Stimulated activated CD4-positive, alpha-beta T cell treated with anti-CD3 and anti-CD28 coated beads, Interleukin-1b, Interleukin-23, amount 100 ng/mL, for 4 hours (primary cell): ENCODE measurements at places on chromosomes 5 and 9.

- DNase-seq: no peak
Measured at GRCh38 chr9:20599195-20599594, 23.1 kb downstream of the MLLT3 start.

GRCh38 chr5:114362977-114363761 is 1.3 kb downstream of the KCNN2 start:
- no peak for DNase-seq

- DNase-seq: no peak
Measured at GRCh38 chr5:171162596-171162995, 146.5 kb upstream of the TLX3 start.

DNA sequence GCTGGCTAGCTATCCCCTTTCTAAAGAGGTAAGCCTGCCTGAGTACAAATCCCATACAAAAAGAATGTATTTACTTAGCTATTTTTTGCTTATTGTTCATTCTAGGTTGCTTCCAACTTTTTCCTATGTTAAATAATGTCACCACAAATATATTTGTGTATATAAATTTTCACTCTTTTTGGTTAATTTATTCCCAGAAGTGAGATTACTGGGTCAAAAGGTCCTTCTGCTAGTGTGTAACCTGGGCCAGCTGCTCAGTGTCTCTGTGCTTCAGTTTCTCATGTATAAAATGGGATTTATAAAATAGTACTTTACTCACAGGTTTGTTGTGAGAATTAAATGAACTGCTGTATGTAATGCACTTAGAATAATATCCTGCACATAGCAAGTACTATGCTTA is 23.9 kb upstream of the DMRT2 start:
- no peak for DNase-seq
